ENCODE measurements at places on chromosomes 2 and 18. TPM values are rescaled to one million over a fixed set of nuclear protein-coding genes. Genes with fewer than 3 reads are reported as not detected.

ZC3H6 gene
- 4.3 TPM for total RNA-seq

- no peaks in the 10 kb centered on the region for H3K36me3 ChIP-seq
- peaks cover under 1% of the 10 kb centered on the region for H3K4me1 ChIP-seq
- H3K27me3 ChIP-seq = peaks cover 40% of the 10 kb centered on the region
- no peak overlapping the region for H3K4me3 ChIP-seq
- no peak for DNase-seq
- H3K27ac ChIP-seq = no peak overlapping the region
Observed at GRCh38 chr2:173407646-173408045, 53.0 kb downstream of the CDCA7 start.

- no peak overlapping the region for H3K4me3 ChIP-seq
- H3K4me1 ChIP-seq = peaks cover 29% of the 10 kb centered on the region
- H3K27ac ChIP-seq = peak overlapping the region; percentile 93
- DNase-seq = no peak
Observed at GRCh38 chr2:237316339-237316738, 97.6 kb downstream of the COL6A3 start.

DNA sequence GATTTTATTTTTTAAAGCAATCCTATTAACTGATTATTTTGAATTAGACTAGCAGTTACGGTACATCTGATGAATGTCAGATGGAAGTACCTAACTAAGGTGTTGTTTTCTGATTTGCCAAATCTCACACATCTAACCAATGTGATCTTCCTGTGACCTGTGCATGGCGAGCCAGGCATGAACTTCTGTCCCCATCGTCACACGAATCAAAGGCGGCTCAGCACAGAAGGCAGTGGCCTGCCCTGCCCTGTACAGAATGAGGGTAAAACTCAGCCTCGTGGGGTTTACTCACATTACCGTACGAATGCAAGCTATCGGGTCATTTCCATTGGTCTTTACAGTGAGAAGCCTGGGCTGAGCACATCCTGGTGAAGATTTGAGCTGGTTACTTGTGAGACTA, 87.3 kb downstream of the WDSUB1 start:
- DNase-seq = no peak
- peaks cover 27% of the 10 kb centered on the region for H3K4me1 ChIP-seq
- H3K4me3 ChIP-seq = no peak overlapping the region

DNA sequence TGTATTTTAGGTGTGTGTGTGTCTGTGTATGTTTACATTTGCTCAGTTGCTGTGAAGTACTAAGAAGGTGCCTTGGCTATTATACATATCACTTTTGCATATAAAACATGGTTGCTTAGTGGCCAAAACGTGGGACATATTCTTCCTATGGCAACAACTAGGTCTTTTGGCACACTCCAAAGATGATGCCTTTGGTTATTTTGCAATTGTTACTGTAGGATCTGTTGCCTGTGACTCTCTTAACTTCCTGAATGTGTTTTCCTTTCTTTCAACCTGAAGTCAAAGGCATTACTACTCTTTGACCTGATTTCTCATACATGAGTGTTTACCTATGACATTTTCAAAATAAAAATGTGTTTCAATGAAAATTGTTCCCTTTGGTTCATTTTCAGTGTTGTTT, 160.5 kb downstream of the UBE2E3 start:
- DNase-seq = no peak
- no peaks in the 10 kb centered on the region for H3K27me3 ChIP-seq
- H3K4me3 ChIP-seq = no peak overlapping the region
- H3K36me3 ChIP-seq = no peaks in the 10 kb centered on the region

C2orf81 gene
- 0.72 TPM for total RNA-seq

DNA sequence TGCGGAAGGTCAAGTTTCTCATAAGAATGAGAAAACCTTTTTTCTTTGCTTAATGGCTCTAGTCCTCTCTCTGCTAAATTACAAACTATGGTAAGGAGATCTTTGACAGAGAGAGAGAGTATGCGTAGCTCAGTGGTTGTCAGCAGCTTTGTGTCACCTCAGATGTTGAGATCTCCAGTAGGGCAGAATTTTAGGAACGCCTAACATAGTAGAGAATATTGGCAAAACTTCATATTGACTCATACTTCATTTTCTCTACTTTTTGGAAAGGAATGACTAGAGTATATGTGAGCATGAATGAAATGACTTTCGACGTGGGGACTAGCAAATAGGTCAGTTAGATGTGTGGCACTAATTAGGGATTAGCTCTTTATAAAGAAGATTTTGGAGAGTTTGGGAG, 64.0 kb downstream of the WDR7 start:
- H3K4me3 ChIP-seq = no peak overlapping the region
- H3K36me3 ChIP-seq = no peaks in the 10 kb centered on the region
- no peak for DNase-seq

GRCh38 chr2:238082827-238083226, 17.3 kb upstream of the ESPNL start:
- DNase-seq = no peak
- peaks cover 14% of the 10 kb centered on the region for H3K36me3 ChIP-seq
- no peak overlapping the region for H3K27ac ChIP-seq
- H3K4me3 ChIP-seq = no peak overlapping the region
- no peaks in the 10 kb centered on the region for H3K4me1 ChIP-seq

SLC11A1 gene
- total RNA-seq = 0.29 TPM

All from osteoblast (primary cell).